Stimulated activated naive CD4-positive, alpha-beta T cell (primary cell): ENCODE measurements at places on chromosomes 4 and X.

- no peak for DNase-seq
Observed at GRCh38 chr4:43765514-43765913, 683.1 kb downstream of the KCTD8 start.

DNA sequence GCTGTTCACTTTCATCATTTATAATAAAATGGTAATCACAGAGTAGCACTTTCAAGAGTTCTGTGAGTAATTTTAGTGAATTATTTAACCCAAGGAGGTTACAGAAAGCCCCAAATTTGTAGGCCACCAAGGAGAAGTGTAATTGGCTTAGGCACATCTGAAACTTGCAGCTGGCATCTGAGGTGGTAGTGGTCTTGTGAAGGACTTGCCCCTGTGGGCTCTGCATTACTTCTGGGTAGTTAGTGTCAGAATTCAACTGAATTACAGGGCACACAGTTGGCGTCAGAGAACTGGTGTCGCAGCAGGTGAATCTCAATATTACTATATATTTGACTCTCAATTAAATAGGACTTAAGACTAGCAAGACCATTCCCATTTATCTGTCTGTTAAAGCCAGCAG lies 36.9 kb downstream of the GPR174 start:
- DNase-seq, result no peak

DNA sequence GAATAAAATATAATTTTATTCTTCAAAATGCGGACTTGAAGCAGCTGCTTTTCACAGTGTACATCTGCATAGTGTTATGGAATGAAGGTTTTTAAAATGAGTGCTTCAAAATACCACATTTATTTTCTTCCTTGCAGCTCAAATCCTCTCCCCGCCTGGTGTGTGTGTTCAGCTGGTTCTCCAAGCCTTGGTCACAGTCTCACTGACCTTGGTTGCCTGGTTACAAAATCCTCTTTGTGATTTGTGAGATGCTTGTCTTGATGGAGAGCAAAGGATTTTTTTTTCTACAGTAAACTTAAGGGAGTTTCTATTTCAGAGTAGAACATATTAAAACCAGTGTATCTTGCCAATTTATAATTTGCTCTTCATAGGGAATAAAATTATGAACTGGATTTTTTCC lies 139.2 kb downstream of the PCDH18 start:
- no peak for DNase-seq

- DNase-seq, result no peak
Observed at GRCh38 chr4:158993891-158994290, 109.0 kb upstream of the RAPGEF2 start.

- DNase-seq, result no peak
Observed at GRCh38 chrX:20333672-20334071, 67.0 kb upstream of the RPS6KA3 start.

- no peak for DNase-seq
Observed at GRCh38 chr4:36000941-36001557, 243.3 kb downstream of the ARAP2 start.

DNA sequence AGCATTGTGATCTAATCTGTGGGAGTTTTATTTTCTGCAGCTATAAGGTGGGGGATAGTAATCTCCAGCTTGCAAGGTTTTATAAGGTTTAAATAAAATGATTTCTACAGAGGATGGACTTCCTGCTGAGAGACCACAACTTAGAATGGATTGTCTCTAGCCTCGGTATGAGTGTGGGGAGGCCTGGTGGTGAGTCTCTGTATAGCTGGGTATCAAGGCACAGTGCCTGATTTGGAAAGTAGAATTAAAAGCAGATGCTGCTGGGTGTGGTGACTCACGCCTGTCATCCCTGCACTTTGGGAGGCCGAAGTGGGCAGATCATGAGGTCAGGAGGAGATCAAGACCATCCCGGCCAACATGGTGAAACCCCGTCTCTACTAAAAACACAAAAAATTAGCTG lies 162.0 kb upstream of the GATB start:
- DNase-seq, result no peak

DNA sequence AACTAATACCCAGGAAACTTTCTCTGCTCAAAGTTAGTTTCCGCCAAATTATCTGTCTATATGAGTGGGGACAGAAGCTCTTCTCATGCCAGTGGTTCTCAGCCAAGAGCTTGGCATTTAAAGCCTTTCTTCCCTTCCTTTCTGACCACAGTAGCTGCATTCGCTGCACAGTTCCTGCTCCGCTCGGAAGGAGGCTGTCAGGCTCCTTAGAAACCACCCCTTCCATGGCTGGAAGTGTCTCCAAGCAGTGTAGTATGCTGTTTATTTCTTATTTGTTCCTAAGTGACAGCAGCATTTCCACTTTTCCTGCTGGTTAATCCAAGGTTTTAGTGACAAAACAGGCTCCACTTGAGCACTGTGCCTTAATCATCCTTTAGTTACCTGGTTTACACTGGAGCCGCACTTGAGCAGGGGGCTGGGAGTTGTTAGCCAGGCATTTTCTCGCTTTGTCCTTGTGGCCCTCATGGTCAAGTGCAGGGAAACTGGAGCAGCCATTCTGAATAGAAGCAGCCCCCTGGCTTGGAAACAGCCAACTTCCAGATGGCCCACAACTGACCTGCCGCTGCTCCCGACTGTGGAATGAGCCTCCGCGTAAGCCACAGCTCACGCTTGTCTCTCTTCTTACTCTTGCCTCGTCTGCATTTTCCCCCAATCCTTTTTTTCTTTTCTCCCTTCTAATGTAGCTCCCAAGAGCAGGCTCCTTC lies 739.4 kb upstream of the TENM3 start:
- DNase-seq, result no peak

DNA sequence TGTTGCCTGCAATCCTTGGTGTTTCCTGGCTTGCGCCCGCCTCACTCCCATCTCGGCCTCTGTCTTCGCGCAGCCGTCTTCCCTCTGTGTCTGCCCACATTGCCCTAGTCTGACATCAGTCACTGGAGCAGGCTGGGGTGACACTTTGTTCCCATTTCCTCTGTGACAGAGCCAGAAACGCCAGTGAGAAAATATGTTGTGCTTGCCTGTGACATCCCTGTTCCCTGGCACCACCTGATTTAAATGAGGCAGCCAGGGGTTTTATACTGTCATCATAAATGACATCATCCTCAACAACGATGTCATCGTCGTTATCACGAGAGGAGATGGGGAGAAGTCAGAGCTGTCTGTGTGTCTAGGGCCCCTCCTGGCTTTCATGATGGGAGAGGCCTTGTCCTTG lies 29.1 kb downstream of the ZNF185 start:
- DNase-seq, result no peak

DNA sequence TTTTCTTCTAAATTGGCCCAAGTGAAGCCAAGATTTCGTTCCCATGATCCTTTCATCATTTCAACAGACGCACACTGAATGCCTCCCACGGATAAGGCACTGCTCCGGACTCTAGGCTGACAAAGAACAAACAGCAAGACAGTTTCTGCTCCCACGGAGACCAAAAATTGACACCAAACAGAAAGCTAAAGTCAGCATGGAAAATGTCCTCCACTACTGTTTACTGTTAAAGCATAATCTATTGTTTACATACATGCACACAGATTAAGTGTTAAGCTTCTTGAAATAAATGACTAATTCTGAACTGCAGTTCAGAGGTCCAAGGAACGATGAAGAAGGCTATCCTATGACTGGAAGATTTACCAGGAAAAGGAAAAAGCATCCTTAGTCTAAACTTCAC lies 199.6 kb downstream of the AASDH start:
- no peak for DNase-seq

GRCh38 chrX:137051978-137052642 lies 18.3 kb upstream of the GPR101 start:
- DNase-seq, result peak; percentile 63

- no peak for DNase-seq
Observed at GRCh38 chr4:126661194-126661593, 971.6 kb upstream of the INTU start.

- no peak for DNase-seq
Observed at GRCh38 chr4:26717332-26717731, 133.4 kb downstream of the TBC1D19 start.

- no peak for DNase-seq
Observed at GRCh38 chr4:25800245-25800644, 62.5 kb downstream of the SEL1L3 start.

DNA sequence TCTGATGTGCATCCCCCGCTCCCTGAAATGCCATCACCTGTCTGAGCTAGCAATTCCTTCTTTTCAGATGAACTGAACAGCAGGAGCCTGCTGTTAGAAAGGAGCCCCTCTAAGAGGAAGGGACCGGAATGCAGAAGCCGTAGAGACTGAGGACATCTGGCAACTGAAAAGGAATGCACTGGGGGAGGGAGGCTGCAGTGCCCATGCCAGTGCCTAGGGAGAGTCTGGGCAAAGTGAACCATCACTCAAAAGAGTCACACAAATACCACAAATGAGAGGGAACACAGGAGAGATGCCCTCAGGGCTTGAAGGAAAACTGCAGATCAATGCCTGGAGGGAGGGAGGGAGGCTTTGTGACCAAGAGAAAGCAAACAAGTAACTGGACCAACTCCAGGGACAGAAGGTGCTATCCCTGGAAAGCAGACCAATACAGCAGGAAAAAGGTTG lies 93.9 kb upstream of the CBR4 start:
- DNase-seq, result no peak

DNA sequence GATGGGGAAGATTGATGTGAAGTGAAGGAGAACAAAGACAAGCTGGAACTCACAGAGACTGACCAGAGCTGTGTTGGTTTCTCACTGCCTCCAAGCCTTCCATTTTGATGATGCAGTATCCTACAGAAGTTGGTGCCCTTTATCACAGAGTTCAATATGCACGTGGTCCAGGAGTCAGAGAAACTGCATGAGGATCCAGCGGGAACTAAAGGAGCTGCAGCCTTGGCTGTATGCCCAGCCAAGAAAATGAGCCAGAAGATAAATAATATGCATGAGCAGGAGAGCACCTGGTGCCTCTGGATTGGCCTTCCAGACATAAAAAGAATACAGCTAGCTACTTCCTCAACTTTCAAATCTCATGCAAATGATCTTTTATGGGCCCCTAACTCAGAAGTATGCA lies 44.3 kb upstream of the DCLK2 start:
- DNase-seq, result no peak

GRCh38 chr4:105148776-105149175 lies 2.1 kb downstream of the TET2 start:
- DNase-seq, result no peak

GRCh38 chr4:27350161-27350560 lies 489.5 kb downstream of the STIM2 start:
- no peak for DNase-seq

GRCh38 chrX:132594129-132594528 lies 105.3 kb upstream of the MBNL3 start:
- no peak for DNase-seq

GRCh38 chr4:118918388-118918787 lies 29.7 kb downstream of the SYNPO2 start:
- no peak for DNase-seq

- no peak for DNase-seq
Observed at GRCh38 chr4:8477676-8478075, 37.1 kb downstream of the TRMT44 start.

GRCh38 chr4:37609626-37610025 lies 76.5 kb downstream of the RELL1 start:
- DNase-seq, result no peak

- DNase-seq, result no peak
Observed at GRCh38 chrX:3451571-3451970, 105.1 kb upstream of the MXRA5 start.

- no peak for DNase-seq
Observed at GRCh38 chr4:13430834-13431568, 53.1 kb downstream of the RAB28 start.

DNA sequence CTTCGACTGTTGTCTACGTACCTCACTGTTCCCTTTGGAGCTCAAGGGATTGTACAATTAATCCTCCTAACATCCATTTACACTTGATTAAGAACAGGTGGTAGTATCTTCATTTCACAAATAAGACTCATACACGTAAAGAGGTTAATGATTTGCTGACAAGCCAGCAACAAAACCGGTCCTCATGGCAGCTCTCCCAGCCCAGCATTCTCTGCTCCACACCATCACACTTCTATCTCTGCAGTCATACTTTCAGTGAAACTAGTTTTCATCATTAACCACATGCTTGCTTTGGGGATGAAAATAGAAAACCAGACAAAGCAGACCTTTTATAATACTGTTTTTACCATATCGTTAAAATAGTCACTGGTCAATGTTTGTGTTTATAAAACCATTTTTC lies 28.7 kb upstream of the CASK start:
- no peak for DNase-seq

DNA sequence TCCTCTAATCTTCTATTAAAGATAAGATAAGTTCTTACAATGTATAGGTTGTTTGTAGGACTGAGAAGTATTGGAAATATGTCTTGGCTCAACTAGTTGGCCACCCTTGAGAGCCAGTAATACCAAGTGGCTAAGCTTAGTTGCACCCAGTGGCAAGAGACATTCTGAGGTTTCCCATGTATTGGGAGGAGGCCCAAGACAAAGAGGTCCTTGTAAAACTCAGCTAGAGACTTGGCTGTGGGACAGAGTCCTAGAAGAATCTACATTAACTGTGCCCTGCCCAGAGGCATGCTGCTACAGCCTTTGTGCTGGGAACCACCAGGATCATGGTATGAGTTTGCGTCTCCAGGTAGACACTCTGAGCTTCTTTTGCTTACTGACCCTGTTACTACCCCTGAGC lies 41.9 kb upstream of the SLC4A4 start:
- DNase-seq, result no peak

DNA sequence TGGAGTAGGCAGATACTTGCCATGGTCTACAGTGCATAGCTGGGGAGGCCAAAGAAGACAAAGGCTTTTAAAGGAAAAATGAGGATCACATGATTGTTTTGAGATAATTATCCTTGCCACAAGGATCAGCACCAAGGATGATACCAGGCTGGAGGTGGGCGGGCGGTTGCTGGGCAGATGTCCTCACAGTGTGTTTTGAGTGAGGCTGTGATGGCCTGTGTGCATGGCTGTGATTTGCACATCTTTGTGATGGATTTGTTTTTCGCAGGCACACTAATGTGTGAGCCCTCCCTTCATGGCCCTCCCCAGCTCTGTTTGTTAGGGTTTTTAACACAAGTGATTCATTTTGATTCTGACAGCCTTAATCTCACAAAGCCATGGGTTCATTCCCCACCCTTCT lies 46.8 kb downstream of the RGS12 start:
- DNase-seq, result no peak

- no peak for DNase-seq
Observed at GRCh38 chrX:118251271-118251670, 94.6 kb upstream of the WDR44 start.

DNA sequence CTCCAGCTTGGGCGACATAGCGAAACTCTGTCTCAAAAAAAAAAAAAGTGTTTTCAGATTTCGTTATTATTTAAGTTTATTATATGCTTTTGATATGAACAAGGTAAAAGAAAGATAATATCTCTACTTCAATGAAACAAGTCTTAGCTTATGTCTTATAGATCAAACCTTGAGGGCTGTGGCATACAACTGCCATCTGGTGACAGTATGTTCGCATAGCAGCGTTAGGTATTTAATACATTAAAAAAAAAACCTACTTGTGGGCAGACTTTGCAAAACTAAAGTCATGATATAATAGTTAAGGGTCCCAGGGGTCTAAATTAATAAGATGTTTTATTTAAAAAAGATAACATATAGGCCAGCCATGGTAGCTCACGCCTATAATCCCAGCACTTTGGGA lies 161.2 kb upstream of the AMOT start:
- no peak for DNase-seq
